Activated CD8-positive, alpha-beta memory T cell treated with anti-CD3 and anti-CD28 coated beads, Interleukin-2, amount 10 ng/mL, durations not matched to agents 7 days and 5 days (primary cell): ENCODE measurements at places on chromosomes 1 and 21.

- H3K27me3 ChIP-seq, result peaks cover 16% of the 10 kb centered on the region
- no peak overlapping the region for H3K27ac ChIP-seq
- no peaks in the 10 kb centered on the region for H3K36me3 ChIP-seq
- no peak for DNase-seq
Observed at GRCh38 chr21:41928621-41929220, 25.1 kb downstream of the C2CD2 start.

- H3K4me1 ChIP-seq, result peaks cover 68% of the 10 kb centered on the region
- H3K27me3 ChIP-seq, result no peaks in the 10 kb centered on the region
- H3K36me3 ChIP-seq, result peaks cover 25% of the 10 kb centered on the region
- no peak overlapping the region for H3K27ac ChIP-seq
- no peak overlapping the region for H3K4me3 ChIP-seq
Observed at GRCh38 chr1:168344517-168344916, 63.8 kb downstream of the TBX19 start.

DNA sequence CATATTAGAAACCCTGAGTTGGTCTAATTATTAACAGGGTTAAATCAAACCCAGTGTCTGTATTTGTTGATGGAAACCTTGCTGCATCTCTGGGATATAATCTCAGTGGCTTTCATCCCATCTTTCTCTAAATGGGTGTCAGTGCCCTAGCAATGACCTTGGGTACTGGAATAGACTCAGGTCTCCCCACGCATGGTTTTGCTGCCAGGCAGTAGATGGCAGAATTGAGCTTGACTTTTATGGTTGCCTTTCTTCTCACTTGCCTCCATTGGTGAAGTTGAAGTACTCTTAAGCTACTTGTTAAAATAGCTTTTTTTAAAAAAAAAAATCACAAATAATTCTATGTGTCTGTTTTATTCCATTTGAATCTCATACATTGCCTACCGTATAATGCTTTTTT is 81.8 kb upstream of the HMCN1 start:
- H3K36me3 ChIP-seq, result peaks cover 23% of the 10 kb centered on the region
- no peak overlapping the region for H3K27ac ChIP-seq
- no peaks in the 10 kb centered on the region for H3K27me3 ChIP-seq
- H3K4me1 ChIP-seq, result peaks cover 9% of the 10 kb centered on the region
- H3K4me3 ChIP-seq, result no peak overlapping the region

DNA sequence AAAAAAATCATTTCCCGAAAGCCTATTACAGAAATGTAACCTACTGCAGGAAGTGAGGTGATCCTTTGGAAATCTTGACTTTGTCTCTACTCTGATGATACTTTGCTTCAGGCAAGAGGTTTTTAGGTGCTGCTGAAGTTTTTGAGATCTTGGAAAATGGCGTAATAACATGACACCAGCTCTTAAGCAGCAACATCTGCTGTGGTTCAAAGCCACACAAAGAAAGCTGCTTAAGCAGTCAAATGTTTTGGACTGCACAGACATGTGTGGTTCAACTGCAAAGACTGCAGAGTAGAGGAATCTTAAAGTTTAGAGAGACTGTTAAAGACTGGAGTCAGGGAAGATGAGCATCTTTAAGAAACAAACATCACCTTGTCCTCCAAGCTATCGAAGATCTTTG is 139.0 kb downstream of the RASAL2 start:
- DNase-seq, result no peak
- H3K27me3 ChIP-seq, result no peaks in the 10 kb centered on the region
- no peak overlapping the region for H3K27ac ChIP-seq
- H3K4me3 ChIP-seq, result no peak overlapping the region
- H3K4me1 ChIP-seq, result no peaks in the 10 kb centered on the region

DNA sequence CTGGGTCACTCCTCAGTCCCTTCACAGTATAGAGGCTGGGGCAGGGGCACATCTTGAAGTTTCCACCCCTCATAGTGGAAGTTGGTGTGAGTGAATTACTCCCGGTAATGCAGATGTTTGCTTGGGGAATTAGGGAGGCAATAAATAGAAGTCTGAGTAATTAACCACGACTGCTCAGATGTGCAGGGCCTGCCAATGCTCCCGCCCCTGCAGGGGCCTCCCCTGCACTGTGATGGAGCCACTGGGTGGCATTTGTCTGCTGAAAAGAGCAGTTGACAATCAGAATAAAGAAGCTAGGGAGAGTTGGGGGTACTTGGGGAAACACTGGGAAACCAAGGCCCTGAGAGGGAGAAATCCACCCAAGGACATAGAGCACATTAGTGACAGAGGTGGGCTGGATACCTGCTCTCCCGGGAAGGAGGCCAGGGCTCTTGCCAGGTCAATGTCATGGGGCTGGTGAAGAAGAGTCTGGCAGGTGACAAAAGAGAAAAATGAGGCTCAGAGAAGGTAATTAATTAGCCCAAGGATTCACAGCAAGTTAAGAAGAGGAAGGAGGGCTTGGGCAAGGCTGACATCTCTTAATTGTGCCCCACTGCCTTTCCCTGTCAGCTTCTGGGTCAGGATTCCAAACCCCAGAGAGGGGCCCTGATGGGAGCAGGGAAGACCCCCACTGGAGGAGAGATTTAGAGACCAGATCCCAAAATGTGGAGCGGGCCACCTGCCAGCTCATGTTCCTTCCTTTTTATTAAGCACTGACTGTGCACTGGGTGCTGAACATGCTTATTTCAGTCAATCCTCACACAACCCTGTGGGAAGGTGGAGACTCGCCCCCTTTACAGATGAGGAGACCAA is 436.2 kb downstream of the MATN1 start:
- H3K36me3 ChIP-seq, result peaks cover 3% of the 10 kb centered on the region
- peaks cover 14% of the 10 kb centered on the region for H3K27me3 ChIP-seq
- H3K27ac ChIP-seq, result no peak overlapping the region
- H3K4me1 ChIP-seq, result peaks cover 17% of the 10 kb centered on the region
- peak; percentile 3 for DNase-seq

DNA sequence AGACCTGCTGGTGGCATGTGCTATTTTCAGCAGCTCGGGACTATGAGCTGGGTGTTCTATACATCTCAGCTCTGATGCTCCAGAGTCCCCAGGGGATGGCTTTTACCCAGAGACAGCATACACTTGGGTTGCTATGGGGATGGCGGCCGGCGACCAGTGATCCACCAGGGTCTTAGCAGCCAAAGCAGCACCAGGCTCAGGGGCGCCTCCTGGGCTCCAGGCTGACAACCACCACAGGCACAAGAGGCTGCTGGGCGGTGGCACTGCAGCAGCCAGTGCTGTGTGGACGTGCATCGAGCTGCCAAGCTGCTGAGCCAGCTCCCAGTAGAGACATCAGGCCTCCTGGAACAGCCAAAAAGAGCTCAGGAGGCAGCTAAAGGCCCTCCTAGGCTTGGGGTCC is 37.6 kb upstream of the CLSTN1 start:
- H3K27me3 ChIP-seq, result no peaks in the 10 kb centered on the region
- peaks cover 10% of the 10 kb centered on the region for H3K4me1 ChIP-seq
- no peak overlapping the region for H3K27ac ChIP-seq

DNA sequence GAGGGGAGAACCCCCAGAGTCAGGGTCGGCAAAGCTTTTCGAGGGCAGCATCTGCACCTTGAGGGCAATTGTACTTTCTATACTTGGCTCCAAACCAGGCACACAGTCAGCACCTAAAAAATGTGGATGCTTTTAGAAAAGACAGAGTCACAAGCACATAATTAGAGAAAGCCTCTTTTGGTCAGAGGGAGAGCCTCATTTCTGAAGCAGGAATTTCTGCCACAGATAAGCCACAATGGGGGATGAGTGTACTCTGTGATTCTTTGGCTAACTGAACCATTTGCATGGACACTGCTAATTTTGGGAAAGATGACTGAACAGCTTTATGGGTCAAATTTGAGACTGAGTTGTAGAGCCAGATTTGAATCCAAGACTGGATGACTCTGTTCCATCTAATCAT is 635.7 kb downstream of the KIF26B start:
- DNase-seq, result no peak
- H3K27ac ChIP-seq, result no peak overlapping the region
- no peaks in the 10 kb centered on the region for H3K36me3 ChIP-seq
- H3K4me3 ChIP-seq, result no peak overlapping the region
- H3K27me3 ChIP-seq, result no peaks in the 10 kb centered on the region
